Bronchial epithelial cell (primary cell): ENCODE measurements at places on chromosomes 2 and 18.

DNA sequence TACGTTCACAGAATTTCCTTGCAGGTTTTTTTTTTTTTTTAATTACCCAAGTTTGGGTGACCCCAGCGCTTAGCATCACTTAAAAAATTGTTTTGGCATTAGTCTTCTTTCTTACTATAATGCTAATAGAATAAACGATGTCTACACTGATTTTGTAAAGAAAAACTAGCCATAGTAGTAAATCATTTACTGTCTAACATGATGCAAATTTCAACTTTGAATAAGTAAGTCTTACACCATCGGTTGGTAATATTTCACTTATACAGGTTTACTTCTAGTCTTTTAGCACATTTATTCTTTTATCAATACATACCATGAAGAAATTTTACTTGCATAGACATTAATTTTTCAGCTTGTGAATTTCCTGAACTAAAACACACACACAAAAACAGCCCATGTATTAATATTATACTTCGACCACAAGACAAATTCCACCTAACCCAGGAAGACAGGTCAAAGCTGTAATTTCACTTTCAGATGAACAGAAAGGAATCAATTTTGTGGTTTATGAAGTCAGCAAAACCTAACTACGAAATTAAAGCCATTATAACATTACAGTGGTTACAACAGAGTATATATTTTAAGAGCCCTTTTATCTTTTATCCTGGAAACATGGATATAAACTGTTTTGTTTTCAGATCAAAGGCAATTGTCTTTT is 1.9 kb downstream of the YES1 start:
- no peak for DNase-seq

- no peak for DNase-seq
Observed at GRCh38 chr2:137118140-137118539, 352.8 kb downstream of the THSD7B start.

DNA sequence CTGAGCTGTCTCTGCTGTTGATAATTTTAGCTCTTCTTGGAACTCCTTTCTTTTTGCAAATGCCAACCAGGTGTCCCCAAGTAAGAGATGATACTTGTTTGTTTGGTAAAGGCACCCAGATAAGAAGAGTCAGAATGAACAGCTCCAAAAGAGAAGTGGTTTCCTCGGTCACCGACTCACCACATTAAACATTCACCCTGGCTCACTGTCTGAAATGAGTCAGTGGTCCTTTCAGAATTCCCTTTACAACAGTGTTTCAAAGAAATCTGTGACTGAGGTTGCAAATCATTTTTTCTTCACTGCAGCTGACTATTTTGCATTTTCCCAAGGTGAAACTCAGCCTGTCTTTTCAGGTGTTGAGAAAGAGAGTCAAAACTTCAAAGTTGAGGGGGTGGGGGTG is 16.2 kb upstream of the CXCR4 start:
- no peak for DNase-seq

DNA sequence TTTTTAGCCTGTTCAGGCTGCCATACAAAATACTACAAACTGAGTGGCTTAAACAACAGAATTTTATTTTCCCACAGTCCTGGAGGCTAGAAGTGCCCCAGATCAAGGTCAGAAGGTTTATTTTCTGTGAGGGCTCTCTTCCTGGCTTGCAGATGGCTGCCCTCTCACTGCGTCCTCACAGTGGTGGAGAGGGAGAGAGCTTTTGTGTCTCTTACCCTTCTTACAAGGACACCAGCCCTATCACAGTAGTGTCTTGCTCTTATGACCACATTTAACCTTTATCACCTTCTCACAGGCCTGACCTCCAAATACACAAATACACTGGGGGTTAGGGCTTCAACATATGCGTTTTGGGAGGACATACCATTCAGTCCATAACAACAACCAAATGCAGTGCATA is 11.7 kb downstream of the WDR7 start:
- no peak for DNase-seq
